Activated CD8-positive, alpha-beta memory T cell treated with anti-CD3 and anti-CD28 coated beads for 48 hours (primary cell): ENCODE measurements at places on chromosomes 2 and 18.

GRCh38 chr2:220855296-220855695, 716.8 kb downstream of the EPHA4 start:
- no peak for DNase-seq

- no peak for DNase-seq
Measured at GRCh38 chr2:225602205-225602604, 202.7 kb downstream of the NYAP2 start.

GRCh38 chr2:180790891-180791290, 189.5 kb upstream of the UBE2E3 start:
- DNase-seq = no peak

GRCh38 chr2:120496235-120496634, 150.3 kb downstream of the INHBB start:
- no peak for DNase-seq

DNA sequence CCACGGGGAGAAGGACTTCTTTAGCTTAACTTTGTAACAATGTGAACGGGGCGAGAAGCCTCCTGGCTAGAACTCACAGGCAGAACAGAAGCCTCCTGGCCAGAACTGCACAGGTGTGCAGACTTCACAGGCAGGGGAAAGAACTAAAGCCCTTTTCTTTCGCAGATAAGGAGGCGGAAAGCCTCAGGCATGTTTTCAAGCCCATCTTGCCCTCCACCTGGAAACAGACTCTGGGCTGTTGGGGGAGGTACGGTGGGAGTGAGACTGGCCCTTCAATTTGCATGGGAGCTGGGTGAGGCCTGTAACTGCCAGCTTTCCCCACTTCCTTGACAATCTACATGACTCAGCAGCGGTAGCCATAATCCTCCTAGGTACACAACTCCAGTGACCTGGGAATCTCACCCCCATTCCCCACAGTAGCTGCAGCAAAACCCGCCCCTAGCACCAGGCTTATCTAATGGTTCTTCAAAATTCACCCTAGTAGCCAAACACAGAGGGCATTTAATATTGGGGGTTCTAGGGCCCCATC, 22.9 kb upstream of the ABCA12 start:
- DNase-seq = no peak

- DNase-seq = no peak
Measured at GRCh38 chr18:28771849-28772248, 594.9 kb upstream of the CDH2 start.

- no peak for DNase-seq
Measured at GRCh38 chr18:56326336-56327072, 311.9 kb downstream of the TXNL1 start.

DNA sequence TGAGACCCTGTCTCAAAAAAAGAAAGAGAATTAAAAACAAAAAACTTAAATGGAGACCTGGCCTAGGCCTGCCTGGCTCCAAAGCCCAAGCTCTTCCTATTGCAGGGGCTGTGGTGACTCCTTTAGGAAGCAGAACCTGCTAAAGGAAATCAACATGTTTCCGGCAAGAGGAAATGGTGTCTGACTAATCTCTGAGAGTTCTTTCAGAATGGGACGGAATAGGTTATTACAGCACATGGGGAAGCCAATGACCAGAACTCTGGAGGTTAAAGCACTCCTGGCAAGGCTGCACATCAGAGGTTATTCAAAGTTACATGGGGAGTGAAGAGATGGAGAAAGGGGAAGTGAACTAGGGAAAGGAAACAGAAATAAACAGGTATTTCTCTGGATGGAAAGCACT, 21.4 kb downstream of the KIF3C start:
- no peak for DNase-seq

DNA sequence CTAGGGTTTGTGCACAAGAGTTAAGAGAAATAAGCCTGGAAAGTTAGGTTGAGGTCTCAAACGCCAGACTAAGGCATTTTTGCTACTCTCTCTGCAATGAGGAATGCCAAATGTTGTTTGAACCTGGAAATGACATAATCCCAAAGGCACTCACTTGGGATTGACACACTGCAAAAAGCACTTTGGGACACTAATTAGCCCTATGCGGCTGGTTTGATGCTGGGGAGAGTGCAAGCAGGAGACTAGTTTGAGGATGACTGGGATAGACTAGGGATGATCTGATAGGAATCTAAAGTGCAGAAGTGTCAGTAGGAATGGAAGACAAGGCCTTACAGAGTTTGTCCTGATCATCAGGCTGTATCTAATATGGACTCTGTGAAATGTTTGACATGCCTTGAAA, 469.0 kb downstream of the SLC4A3 start:
- no peak for DNase-seq

GRCh38 chr2:96819876-96820511, 3.9 kb downstream of the CNNM3 start:
- no peak for DNase-seq

DNA sequence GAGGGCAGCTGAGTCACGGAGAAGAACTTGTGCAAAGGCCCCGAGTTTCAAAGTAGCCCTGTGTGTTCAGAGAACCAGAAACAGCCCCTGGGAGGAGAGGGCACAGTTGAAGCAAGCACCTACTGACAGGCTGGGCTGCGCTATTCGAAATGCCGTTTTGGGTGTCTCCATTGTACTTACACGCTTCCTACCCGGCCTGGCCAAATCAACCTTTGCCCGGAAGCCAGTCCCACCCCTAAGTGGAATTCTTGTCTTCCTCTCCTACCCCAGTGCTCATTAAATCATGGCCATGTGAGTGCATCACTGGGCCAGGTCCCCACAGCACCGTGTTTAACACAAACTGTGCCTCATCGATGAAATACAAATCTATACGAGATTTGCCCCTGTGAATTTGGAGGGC, 6.0 kb downstream of the DIPK1C start:
- DNase-seq = no peak

DNA sequence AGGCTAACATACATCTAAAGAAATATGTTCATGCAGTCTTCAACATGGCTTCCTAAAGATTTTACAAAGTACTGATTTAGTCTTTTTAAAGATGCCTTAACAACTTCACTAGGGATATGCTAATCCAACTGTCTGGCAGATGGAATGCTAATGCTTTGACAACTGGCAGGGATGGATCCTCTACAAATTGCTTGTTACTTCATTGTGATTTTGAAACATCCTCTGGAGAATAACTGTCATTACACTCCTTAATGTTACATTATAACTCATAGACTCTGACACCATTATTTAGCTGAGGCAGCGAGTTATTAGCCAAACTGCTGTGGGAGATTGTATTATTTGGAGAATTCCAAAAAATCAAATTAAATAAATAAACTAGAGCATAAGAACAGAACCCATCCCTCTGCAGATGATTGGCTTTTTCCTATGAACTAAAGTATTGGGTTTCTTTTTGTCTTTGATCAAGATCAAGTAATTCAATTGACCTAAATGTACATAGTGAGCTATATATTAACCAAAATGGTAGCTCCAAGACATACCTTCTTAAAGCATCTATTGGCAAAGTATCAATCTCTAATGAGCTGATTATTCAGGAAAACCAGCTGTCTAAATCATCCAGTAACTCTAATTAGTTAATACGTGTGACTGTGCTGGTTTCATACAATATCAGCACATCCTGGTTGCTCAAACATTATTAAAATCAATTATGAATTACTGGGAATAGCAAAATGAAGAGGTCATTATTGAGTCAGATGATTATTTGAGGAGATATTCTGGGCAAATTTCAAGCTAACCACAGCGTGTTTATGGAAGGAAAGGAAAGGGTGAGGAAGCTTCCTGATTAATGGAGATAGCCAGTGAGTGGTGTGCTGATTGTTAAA, 321.3 kb upstream of the TFPI start:
- no peak for DNase-seq

DNA sequence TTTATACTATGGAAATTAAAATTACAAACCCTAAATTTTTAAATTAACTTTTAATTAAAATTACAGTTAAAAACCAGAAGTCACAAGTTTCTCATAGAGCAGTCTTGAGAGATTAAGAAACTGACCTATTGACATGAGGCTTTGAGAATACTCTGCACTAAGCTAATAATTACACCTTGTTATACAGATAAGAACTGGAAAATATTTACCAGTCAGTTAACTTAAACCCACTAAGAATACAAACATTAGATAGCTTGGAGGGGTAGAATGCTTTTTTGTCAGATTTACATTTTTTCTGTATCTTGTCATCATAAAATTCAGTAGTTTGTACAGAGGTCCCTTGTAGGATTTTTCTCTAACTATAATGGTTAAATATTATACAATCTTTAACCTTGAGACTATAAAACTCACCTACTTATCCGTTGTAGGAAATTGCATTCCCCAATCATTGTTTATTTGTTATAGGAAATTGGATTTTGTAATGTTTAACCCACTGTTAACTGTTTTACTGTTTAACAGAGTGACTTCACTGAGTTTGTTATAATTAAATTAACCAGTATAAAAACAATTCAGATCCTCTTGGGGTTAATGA, 219.7 kb upstream of the PKDCC start:
- no peak for DNase-seq

- no peak for DNase-seq
Measured at GRCh38 chr2:98383166-98383565, 36.9 kb downstream of the CNGA3 start.

DNA sequence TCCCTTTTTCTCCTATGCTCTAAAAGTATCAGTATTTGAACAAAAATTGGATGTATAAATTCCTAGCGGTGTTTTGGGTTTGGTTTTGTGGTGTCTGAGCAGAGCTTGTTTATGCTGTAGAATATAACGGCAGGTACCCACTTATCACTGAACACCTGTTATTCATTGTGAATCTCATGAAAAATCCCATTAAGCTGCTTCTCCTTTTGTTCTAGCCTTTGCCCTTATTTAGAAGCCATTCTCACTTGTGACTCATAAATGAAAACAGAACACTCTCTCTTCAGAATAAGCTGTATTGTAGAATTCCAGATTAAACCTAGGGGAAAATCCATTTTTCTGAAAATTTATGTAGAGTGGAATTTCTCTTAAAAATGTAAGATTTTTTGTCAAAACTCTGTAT, 104.0 kb downstream of the PRPF40A start:
- DNase-seq = no peak

DNA sequence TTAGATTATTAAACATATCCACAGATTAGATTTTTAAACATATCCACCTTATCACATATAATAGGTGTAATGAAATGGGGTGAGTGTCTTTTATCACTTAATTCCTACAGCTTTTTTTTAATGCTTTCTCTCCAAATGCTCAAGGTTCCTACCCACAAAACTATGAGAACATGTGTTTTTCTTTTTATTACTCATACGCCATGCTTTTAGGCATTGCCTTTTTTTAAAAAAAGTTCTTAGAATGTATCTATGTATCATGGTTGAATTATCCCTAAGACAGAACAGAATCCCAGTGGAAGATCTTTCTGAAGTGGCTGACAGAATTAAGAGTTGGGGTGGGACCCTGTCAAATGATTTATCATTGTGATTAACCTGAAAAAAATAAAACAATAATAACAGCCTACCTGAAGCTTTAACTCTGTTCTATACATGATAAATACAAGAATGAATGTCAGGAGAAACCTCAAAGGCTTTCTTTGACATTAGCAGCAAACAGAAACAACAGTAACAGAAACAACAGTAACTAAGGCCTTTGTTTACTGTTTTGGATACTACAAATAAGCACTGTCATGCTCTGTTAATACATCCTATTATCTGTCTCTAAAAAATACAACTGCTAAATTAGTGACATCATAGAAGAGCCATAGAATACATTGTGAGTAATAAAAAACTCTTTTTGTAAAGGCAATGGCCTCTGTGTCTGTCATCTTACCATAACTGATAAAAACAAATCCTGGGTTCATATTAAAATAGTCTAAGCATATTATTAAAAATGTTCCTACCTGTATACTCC, 4.1 kb upstream of the ZNF397 start:
- no peak for DNase-seq

DNA sequence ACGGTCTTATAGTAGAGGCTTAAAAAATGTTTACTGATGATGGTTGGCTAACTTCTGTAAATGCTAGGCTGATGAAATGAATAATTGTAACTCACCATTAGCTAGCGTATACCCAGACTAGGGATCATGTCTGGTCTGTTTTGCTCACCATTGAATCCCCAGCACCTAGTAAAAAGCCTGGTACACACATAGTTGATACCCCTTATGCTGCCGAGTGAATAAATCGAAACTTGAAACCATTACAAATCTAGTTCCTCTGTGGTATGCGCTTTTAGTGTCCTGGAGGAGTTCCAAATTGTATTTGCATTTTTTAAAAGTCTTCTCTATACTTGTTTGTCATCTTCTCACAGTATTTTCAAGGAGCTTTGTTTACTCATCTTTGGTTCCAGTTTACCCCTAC, 1.3 kb downstream of the TAF1B start:
- DNase-seq = no peak

DNA sequence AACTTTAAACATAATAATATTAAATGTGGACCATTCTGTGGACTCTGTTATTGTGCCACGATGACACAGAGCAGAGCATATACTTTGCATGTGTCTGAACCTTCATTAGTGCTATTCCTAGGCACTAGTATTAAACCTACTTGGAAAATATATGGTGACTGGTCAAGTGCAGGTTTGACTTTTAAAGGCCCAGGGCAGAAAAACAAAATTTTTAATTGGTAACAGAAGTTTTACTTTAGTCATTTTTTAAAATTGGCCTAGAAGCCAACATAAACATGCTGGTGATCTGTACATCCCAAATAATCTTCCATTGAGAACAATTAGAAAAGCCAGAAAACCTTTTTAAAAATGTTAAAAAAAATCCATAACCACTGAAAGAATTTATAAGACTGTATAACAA, 16.6 kb downstream of the LDAH start:
- no peak for DNase-seq

- no peak for DNase-seq
Measured at GRCh38 chr2:110842048-110842447, 109.7 kb downstream of the ACOXL start.

DNA sequence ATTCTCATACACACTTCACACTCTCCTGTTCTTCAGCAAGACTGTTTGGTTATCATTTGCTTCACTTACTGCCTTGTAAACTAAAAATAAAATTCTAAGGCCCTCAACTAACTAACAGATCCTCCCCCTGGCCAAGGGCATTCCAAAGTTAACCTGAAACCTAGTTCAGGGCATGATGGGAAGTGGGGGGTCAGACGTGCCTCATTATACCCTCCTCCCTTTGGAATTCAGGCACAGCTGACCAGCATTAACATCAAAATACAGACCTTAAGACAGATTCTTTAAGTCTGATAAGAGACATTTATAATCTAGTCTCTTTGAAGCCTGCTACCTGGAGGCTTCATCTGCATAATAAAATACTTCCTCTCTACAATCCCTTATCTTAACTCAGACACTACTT, 221.0 kb downstream of the NOL4 start:
- DNase-seq = no peak

- no peak for DNase-seq
Measured at GRCh38 chr2:115214050-115214449, 771.6 kb downstream of the DPP10 start.

- DNase-seq = no peak
Measured at GRCh38 chr2:43075811-43076585, 150.4 kb downstream of the ZFP36L2 start.

DNA sequence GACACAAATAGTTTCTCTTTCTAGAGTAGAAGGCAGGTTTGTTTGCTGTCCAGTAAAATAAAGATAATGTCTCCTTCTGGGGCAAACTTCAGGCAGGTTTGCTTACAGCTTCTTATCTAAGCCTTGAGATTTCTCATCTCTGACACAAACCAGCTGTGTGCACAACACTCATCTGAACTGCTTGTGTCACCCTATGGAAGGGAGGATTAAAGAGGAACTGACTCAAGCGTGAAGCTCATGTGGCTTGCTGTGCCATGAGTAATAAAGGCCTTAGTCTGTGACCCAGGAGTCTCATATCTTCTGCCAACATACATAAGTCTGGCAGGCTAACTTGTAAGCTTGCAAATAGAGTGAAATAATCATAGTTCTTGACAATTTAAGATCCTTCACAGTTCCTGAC, 24.2 kb upstream of the CPO start:
- DNase-seq = no peak
